ENCODE measurements at places on chromosomes 3 and 15. TPM values are rescaled to one million over a fixed set of nuclear protein-coding genes. Genes with fewer than 3 reads are reported as not detected.

TRMT10C gene
- 31.6 TPM for total RNA-seq

DNA sequence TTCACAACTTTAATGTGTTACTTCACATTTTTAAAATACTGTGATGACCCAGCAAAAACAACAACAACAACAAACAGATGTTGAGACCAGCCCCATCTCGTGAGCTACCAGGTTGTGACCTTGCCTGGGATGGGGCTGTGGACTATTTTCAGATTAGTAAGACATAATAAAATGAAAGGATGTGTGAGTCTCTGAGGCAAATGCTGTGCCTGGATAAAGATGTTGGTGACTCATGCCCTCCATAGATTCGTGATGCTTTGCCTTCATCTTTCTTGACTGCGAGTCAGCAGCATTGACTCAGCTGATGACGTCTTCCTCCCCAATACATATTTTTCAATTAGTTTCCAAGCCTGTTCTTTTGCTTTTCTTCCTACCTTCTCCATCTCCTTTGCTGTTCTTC lies 453.0 kb upstream of the CFAP20DC start:
- DNase-seq = no peak

DNA sequence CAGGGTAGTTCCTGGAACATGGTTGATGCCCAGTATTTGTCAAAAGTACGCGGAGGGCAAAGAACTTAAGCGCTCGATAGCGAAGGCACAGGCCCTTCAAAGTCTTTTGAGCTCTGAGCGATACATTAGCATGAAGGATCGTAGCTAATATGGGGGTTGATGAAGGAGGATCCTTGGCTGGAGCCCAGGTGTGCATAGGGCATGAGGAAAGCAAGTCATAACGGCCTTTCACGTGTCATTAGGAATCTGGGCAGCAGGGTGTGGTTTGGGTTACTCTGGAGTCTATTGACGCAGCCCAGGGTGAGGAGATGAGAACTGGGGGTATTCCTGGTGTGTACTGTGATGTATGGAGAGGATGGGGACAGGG lies 31.7 kb downstream of the SPINK8 start:
- peak; percentile 26 for DNase-seq

GRCh38 chr15:61796056-61796455 lies 264.2 kb downstream of the VPS13C start:
- no peak for DNase-seq

DNA sequence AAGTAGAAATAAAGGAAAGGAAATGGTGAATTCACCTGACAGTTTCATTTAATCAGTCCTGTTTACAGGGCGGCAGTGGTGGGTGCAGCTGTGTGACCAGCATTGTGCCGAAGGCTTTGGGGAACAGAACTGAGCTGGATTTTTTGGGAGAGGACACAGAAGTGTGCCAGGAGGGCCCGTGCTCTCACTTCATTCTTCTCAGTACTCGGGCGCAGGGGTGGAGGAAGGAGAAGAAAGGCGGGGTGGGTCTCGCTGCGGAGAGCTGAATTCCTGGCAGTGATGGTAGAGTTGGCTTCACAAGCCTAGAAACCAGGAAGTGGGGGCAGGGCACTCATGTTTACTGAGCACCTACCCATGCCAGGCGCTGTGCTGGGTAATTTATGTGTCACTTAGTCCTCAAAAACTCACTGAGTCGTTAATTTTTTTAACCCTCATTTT lies 64.6 kb downstream of the CRTC3 start:
- DNase-seq = peak; percentile 84

Data from stomach (tissue), 19 donors.